CD4-positive, alpha-beta T cell treated with Interleukin-10 for 1 hour (primary cell): ENCODE measurements at places on chromosomes 6 and 20.

- DNase-seq: no peak
Observed at GRCh38 chr6:4170297-4170696, 34.9 kb upstream of the ECI2 start.

DNA sequence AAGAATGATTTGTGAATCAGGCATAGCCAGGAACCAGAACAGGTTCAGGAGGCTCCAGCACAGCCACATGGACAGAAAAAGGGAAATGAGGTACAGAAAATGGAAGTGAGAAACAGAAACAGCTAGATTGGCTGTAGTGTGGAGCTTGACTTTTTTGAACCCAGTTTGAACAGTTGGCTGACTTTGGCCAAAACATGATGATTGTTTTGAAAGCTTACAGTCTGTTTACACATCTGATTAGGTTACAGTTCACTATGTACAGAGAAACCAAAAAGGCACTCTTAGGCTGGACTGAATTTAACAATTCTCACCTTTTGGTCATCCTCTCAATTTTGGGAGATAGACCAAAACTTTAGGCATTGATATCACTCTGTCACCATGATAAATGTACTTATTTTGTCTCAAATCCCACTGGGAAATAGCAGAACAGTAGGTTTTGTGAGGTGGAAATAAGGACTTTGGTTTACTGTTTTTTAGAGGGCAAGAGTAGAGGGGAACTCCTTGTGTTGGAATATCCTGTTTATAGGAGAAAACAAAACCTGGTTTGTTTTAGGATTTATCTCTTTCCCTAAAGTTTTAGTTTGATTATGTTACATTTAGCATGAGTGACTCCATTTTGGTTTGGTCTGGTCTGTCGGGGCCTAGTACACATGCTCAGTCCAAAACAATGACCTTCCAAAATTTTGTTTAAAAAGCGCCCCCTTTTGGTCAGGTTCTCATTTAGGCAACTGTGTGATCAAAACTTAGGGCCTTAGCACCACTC lies 123.1 kb downstream of the OLIG3 start:
- DNase-seq: no peak

- DNase-seq: no peak
Observed at GRCh38 chr20:63222541-63222940, 6.6 kb upstream of the YTHDF1 start.

GRCh38 chr20:33914919-33915318 lies 78.8 kb upstream of the RALY start:
- DNase-seq: peak; percentile 35

DNA sequence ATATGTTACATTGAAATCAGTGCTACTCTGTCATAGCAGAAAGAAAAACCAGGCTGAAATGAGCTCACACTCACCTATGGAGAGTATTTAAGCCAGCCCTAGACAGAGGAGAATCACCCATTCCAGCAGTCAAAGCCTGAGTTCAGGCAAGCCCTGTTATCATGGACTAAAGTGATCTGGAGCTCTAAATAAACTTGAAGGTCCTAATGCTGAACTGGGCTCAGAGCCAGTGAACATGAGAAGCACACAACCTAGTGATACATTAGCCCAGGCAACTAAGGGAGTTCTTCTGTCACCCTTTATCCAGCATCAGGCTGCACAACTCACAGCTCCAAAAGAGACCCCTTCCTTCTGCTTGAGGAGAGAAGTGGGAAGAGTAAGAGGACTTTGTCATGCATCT lies 425.0 kb downstream of the COL12A1 start:
- no peak for DNase-seq

DNA sequence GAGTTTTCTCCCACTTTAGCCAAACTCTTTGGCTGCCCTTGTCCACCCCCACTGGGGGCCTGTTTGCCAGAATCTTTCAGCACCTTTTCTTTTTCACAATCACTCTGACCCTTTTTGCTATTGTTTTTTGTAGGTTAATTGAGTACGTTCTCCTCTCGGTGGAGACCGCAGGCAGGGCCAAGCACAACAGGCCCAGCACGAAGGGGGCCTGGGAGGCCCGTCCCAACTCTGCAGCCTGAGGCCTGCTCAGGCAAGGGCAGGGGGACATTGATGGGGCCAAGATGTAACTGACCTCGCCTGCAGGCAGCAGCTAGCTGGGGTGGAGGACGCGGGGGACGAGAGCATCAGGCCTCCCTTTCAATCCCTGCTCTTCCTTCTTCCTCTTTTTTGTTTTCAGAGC lies 47.7 kb downstream of the SLC2A10 start:
- no peak for DNase-seq

- no peak for DNase-seq
Observed at GRCh38 chr20:60214901-60215815, 256.9 kb downstream of the CDH26 start.

DNA sequence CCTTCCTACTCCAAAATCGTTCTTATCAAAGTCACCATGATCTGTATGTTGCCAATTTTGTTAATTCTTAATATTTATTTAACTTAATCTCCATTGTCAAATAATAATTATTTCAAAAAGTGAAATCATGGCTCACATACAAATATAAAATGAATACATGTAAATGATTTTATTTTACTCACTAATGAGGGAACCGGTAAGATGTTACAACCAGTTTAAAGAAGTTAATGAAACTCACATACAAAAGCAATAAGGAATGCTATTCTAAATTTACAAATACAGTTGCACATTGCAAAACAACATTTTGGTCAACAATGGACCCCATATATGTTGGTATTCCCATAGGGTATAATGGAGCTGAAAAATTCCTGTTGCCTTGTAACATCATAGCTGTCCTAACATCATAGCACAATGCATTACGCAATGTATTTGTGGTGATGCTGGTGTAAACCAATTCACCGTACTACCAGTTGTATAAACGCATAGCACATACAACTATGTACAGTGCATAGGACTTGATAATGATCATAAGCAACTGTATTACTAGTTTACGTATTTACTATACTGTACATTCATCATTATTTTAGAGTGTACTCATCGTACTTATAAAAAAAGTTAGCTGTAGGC lies 6.5 kb upstream of the SLC22A16 start:
- DNase-seq: no peak

DNA sequence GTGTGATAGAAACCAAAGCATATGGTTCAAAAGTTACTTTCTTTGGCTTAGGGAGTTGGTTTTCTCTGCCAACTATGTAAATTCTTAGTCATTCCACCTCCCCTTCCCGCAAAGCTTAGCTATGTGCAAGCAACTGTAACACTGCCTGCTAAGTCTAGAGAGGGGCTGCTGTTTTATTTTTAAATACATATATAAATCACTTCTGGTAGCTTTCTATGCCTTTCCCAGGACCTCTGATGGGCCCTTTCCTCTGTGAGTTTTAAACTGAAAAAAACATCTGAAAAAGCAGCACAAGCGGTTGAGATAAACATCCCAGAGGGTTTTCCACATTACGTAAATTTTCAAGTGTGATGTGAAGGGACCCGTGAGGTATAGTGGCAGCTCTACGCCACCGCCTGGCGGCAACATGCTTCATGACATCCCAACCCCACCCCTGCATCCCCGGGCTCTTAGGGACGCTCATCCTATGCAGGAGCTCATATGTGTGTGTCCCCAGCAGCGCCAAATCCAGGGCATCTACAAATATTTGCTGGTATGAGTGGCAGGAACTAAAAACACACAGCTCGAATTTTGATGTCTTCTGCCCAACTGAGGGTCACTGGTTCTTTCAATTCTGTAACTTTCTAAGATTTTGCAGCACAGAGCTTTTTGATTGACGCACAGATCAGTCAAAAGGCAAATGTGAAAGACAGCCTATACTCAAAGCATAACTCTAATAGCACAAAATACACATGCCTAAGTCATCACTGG lies 12.7 kb downstream of the SAYSD1 start:
- DNase-seq: no peak

DNA sequence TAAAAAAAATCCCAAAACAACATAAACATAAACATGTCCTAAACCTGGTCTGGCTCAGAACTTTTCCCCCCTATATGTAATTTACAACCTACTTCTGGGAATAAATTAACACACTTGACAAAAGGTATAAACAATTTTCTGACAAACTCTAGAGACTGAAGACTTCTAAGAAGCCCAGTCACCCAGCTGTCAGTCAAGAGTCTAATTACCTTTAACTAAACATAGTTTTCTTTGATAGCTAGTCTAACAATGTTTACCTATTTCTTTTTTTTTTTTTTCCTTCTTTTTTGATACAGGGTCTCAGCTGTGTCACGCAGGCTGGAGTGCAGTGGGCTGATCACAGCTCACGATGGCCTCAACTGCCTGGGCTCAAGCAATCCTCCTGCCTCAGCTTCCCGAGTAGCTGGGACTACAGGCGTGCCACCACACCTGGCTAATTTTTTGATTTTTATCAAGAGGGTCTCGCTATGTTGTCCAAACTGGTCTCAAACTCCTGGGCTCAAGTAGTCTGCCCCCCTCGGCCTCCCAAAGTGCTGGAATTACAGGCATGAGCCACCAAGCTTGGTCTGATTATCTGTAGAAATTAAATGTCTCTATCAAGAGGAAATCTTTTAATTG lies 932 bp upstream of the UBR2 start:
- no peak for DNase-seq

DNA sequence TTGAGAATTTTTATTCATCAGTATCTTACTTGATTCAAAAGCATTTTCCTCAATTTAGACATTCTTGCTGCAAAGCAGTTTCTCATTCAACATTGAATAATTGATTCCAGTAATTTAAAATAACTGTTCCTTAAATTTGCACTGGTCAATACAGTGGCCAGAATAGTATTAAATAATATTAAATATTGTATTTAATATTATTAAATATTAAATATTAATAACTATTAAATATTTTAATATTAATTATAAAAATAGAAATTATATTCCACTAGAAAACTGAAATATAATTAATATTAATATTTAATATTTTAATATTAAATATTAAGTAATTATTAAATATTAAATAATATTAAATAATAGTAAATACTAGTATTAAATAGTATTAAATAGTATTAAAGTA lies 758.8 kb downstream of the EYS start:
- DNase-seq: no peak

GRCh38 chr6:110363748-110364147 lies 5.6 kb upstream of the METTL24 start:
- no peak for DNase-seq

GRCh38 chr6:158610319-158610968 lies 34.1 kb downstream of the DYNLT1 start:
- no peak for DNase-seq
